ENCODE measurements at places on chromosomes 16 and 17.

DNA sequence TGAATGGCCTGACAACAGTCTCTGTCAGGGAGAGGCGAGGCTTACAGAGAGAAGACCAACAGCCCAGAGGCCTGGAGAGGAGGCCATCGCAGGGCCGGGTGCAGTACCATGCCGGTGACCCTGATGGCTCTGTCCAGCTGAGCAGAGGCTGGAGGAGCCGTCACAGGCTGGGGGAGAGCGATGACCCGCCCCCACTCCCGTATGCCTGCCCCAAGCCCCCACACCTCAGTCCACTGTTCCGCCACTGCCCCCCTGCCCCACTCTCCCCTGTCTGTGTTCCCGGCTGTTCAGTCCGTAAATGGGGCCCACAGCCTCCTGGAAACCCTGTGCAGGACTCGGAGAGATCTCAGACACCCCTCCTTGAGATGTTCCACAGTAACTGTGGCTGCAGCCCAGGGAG, 12.8 kb upstream of the FAM83G start:
- DNase-seq: no peak

- DNase-seq: no peak
Observed at GRCh38 chr17:64348666-64349065, 42.0 kb downstream of the PECAM1 start.

- DNase-seq: no peak
Observed at GRCh38 chr16:5214466-5214865, 116.9 kb upstream of the EEF2KMT start.

DNA sequence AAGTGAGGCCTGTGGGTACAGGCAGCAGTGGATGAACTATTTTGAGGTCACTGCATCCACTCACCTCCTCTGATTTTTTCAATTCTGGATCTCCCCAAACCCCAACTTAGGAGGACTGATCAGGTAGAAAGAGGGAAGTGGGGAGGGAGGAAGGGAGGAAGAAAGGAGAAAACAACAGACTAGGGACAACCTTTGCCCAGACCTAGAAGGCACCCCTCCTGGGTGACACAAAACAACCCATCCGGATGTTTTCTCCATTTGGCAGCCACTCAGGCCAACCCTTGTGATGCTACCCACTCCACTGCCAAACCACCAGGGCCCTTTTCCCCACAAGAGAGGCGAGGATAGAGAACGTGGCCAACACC, 2.7 kb downstream of the ORMDL3 start:
- DNase-seq: no peak

- no peak for DNase-seq
Observed at GRCh38 chr17:13634021-13634420, 32.3 kb upstream of the HS3ST3A1 start.

- DNase-seq: no peak
Observed at GRCh38 chr17:67509390-67510287, 132.6 kb downstream of the PITPNC1 start.

GRCh38 chr16:11748404-11749254, 6.0 kb upstream of the TXNDC11 start:
- DNase-seq: no peak

DNA sequence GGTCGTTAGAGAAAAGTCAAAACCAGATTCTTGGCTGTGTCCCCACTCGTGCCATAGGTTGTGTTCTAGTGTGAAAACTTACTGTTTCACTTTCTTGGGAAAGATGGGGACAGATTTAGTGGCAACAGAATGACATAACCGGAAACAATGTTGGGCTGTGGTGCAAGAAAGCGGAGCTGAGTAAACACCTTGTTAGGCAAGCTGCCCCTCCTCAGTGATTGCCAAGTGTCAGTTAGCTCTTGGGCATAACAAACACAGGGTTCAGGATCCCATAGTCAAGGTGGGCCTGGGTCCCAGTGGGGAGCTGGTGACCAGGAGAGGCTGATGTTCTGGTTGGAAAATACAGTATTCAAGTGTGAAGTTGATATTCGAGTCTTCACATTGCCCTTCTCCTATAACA, 15.4 kb downstream of the UBN1 start:
- DNase-seq: no peak

DNA sequence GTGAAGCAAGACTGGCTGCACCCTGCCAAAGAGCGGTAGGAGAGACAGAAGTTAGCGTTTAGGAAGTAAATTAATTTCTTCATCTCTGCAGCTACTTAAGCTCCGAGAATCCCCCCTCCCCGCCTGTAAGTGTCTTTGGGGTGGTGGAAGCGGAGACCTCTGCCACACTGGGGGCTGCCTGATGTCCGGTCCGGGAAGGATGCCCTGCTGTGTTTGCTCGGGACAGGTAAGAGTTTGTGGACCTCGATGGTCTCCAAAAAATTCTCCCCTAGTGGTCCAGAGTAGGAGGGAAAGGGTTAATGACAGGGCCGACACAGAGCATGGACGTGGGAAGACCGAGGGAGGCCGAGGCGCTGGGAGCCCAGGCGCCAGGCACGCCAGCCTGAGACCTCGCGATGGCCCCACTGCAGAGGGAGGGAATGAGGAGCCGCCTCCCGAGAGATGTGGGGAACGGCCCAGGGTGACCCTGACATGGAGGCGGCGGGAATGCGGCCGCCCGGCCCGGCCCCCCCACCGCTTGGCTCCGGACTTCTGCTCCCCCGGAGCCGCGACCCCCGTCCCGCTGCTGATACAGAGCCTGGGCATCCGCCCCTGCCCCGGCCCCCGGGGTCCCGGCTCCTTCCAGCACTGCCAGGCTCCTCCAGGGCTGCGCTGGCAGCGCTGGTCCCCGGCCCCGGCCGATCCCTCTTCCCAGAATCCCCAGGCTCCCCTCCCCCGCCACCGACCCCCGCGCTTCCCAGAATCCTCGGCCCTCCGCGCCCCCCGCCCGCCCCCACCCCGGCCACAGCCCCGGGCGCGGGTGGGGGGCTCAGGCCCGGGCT, 680 bp downstream of the ZNF629 start:
- DNase-seq: no peak

DNA sequence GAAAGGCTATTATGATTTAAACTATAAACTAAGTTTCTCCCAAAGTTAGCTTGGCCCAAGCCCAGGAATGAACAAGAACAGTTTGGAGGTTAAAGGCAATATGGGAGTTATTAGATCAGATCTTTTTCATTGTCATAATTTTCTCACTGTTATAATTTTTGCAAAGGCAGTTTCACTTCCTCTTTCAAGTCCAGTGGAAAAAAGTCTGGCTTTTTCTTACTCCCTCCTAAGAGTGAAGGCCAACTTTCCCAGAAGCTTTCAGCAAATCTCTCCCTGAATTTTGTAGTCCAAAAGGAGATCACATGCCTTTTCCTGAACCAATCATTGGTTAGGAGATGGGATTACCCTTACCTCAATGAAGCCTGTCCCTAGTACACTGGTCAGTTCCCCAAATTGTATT, 9.1 kb upstream of the BLMH start:
- DNase-seq: no peak

GRCh38 chr17:27218041-27218440, 75.9 kb upstream of the WSB1 start:
- DNase-seq: no peak

- DNase-seq: no peak
Observed at GRCh38 chr17:38591759-38592241, 14.0 kb downstream of the SRCIN1 start.

GRCh38 chr16:77611386-77611785, 110.9 kb upstream of the NUDT7 start:
- DNase-seq: no peak

- no peak for DNase-seq
Observed at GRCh38 chr17:36592716-36593321, 1.1 kb downstream of the DHRS11 start.

GRCh38 chr17:77208217-77208808, 67.5 kb downstream of the SEC14L1 start:
- DNase-seq: peak; percentile 91

DNA sequence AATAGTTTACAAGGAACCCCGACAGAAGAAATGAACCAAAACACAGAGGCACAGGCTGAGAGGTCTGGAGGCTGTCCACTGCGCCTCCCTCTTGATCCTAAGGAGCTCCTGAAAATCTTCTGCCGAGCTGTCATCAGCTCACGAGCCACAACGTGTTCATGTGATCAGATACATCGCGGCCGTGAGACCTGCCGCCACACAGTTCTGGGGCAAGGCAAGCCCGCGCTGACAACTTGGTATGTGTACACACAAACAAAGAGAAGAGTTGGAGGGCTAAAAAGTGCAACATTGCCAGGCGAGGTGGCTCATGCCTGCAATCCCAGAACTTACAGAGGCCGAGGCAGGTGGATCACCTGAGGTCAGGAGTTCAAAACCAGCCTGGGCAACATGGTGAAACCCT, 7.6 kb downstream of the EXOC7 start:
- DNase-seq: no peak

All from globus pallidus (tissue), 1 donor.